CD4-positive, alpha-beta T cell treated with Interleukin-2 at 100 ng/mL for 4 hours (primary cell): ENCODE measurements at places on chromosomes 16 and 17.

- no peak for DNase-seq
These were observed 15.7 kb upstream of the DHX8 start for GRCh38 chr17:43467981-43468581.

- no peak for DNase-seq
These were observed 12.6 kb downstream of the TAX1BP3 start for GRCh38 chr17:3655766-3656165.

GRCh38 chr17:15456972-15457722 is 10.3 kb downstream of the CDRT4 start:
- no peak for DNase-seq

DNA sequence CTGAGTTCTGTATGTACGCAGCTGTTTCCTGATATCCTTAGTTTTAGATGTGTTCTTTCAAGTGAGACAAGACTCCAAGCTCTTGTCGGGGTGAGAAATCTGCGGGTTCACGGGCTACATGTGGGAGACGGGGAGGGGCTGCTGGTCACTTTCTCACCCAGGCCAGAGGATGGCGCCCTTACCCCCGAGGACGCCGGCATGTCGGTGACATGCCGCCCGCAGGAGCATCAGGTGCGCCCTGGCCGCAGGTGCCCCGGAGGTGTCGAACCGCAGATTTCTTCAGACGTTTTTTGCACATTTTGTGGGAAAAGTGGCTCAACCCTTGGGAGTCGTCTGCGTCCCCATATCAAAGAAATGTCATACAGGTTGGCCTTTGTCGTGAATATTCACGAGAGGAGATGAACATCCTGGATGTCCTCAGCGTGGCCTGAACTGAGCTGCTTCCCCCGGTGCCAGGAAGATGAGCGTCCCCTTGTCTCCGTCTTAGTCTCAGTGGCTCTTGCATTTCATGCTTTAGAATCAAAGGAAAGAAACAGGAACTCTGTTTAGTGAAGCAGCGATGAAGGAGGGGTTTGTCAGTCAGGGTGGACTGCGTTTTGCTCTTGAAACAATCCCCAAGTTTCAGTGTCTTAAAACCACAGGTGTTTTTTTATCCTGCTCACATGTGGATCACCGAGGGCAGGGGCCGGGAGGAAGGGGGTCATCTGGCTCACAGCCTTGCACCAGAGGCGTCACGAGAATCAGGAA is 75.4 kb upstream of the ZNF750 start:
- no peak for DNase-seq

- DNase-seq, result peak; percentile 37
These were observed 17.7 kb downstream of the NAA60 start for GRCh38 chr16:3461151-3461550.

DNA sequence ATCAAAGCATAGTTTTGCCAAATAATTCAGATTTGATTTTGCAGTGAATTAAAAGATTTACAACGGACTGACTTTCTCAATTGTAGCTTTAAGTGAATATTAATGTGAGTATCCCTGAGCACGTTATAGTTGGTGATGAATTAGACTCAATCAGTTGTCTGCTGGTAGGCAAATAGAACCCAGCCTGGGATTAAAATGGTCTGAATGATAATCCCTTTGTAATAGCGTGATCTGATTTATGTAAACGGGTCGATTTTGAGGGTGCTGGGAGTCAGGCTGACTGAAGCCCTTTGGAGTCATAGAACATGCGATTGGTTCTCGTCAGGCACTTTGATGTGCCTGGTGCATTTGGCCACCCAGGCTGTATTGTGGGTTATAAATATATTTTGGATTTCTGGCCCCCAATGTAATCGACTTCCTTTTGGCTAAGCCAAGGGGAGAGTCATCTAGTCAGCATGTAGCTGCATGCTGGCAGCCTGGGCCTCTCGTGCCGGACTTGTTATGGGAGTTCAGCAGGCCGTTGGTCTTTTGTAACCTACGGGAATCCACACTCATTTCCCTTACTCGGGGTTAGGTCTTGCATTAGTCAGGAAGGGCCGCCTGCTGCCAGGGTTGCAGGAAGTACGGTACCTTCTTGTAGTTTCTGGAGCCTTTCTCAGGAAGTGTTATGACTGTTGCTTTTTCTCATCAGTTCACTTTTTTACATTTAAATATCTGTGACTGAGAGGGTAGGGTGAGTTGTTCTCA is 5.4 kb downstream of the PGS1 start:
- DNase-seq, result peak; percentile 50

DNA sequence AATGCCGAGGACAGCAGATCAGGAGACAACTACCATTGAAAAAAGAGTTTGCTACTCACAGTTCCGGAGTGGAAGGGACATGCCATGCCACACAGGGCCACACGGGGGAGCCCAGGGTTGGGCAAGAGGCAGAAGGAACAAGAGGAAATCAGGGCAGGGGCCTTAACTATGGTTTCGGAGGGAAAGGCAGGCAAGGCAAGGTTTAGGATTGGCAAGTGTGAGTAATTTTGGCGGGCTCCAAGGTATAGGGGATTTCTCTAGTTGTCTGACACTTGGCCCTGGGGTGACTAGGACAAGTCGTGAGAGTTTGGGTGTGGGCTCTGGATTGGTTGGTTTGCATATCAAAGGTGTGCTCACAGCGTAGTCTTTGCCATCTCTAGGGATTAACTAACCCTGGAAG is 27.0 kb upstream of the NTN1 start:
- peak; percentile 56 for DNase-seq

GRCh38 chr16:71460941-71461340 is 1.1 kb downstream of the ZNF23 start:
- DNase-seq, result no peak

- DNase-seq, result no peak
These were observed 168.0 kb upstream of the IRX3 start for GRCh38 chr16:54454616-54455015.

GRCh38 chr17:20989481-20989880 is 53.3 kb downstream of the USP22 start:
- DNase-seq, result no peak

GRCh38 chr17:56257075-56257474 is 103.8 kb downstream of the ANKFN1 start:
- no peak for DNase-seq

DNA sequence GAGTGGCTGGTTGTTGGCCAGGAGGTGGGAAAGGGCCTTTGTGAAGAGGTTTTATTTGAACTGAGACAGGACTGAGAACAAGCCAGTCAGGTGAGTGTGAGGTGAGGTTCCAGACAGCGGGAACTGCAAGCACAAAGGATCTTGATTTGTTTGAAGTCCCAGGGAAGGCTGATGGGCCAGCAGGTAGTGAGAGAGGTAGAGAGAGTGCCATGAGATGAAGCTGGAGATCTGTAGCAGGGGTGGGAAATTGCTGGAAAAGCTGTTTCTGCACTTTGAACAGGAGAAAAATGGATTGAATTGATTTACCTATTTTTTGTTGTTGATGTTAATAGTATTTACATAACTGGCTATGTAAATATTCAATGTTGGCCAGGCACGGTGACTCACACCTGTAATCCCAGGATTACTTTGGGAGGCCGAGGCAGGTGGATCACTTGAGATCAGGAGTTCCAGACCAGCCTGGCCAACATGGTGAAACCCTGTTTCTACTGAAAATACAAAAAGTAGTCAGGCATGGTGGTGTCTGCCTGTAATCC is 7.7 kb upstream of the DCTPP1 start:
- no peak for DNase-seq

GRCh38 chr17:28547096-28547622 is 5.3 kb downstream of the UNC119 start:
- DNase-seq, result no peak

DNA sequence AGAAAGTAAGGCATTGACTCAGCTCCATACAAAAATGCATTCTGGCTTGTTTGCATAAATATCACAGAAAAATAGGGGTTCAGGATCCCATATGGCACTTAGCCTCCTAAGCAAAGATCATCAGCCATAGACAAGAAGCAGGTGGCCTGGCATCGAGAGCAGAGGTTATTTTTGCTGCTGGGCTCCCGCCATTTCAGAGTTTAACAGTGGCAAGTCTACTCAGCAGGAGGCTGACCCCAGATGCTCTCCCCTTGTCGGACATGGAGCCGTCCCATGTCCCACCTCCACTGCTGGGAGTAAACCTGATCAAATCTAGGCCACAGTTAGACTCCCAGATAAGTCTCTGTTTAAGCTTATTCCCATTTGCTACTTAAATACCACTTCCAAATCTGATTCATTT is 269.1 kb downstream of the FTO start:
- no peak for DNase-seq
